ENCODE measurements at places on chromosomes 5 and 9. TPM values are rescaled to one million over a fixed set of nuclear protein-coding genes. Genes with fewer than 3 reads are reported as not detected.
A peak's percentile ranks its signal among the peaks of the same experiment; 100 is the strongest.

The ELP1 gene
- 37.1 TPM for total RNA-seq

The SPATA6L gene
- total RNA-seq, result not detected

The PRDM9 gene
- not detected for total RNA-seq

DNA sequence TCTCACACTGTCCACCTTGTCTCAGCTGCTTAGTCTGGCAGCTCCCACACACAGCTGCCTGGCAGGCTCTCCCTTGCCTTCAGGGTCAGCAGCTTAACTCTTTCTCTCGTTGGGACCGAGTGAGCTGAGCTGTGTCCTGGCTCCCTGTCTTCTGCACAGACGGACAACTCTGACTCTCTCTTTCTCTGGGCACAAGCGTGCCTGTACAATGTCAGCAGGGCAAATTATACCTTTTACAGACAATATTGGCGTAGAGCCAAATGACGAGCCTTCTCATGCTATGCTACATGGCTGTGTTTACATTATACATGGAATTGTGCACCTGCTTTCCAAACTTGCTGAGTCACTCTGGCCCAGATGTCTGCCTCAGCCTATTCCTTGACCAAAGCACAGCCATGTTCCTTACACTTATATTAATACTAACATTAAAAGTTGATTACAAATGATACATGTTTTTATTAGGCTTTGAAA is 188.6 kb downstream of the CYLC2 start:
- peak; percentile 4 for DNase-seq

DNA sequence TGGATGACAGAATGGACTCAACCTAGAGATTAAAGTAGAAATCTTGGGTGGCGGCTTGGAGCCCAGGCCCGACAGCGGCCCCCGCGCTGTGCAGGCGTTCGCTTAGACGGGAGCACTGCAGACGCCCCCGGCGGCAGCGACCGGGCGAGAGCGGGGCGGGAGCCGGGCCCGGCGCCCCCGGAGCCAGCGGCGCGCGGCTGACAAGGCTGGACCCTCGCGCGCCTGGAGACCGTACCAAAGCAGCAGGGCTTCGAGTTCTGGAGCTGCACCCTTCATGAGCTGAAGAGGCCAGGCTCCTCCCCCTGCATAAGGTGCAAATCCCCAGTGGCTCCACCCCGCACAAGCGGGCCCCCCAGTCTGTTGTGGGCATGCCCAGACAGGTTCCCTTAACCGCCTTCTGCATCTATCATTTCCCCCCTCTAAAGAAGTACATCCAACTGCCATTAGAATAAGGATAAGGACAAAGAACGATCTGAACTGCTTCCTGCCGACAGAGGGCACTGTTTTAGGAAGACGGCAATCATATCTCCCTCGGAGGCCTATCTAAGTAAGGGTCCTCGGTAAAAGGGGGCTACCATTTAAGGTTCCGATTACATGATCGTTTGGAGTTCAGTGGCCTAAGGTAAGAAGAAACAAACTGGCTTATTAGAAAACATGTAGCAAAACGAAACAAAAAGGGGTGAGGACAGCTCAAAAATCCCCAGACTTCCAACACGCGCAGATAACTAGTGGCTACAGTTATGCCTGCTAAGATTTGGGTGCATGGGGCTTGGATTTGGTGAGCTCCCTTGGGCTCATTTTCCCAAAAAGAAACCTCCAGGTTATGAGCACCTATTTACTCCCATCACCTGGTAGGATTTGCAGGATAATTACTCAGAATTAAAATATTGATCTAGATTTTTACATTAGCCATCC is 66.3 kb downstream of the RGMB start:
- DNase-seq, result no peak

DNA sequence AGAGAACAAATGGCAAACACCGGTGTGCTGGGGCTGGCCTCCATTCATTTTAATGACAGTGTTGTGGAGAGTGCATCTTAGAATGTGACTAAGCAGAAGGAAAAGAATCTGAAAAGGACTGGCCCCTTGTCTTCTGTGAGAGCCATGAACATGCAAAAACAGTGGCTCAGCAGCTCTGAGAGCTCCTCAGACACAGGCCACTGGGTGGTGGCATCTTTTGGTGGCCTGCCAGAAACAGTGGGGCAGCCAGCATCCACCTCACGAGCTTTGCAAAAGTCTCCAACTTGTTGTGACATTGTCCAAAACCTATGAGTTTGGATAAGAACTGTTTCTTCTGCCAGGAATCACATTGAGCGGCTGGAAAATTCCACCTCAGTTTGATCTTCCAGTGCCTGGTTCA is 233.4 kb downstream of the NR3C1 start:
- no peak for DNase-seq
